Activated CD4-positive, alpha-beta T cell treated with anti-CD3 and anti-CD28 coated beads, Interleukin-10, Interleukin-2, amounts not matched to agents 100 ng/mL and 50 ng/mL, durations not matched to agents 16 hours and 8 hours (primary cell): ENCODE measurements at places on chromosomes 16 and 17.

DNA sequence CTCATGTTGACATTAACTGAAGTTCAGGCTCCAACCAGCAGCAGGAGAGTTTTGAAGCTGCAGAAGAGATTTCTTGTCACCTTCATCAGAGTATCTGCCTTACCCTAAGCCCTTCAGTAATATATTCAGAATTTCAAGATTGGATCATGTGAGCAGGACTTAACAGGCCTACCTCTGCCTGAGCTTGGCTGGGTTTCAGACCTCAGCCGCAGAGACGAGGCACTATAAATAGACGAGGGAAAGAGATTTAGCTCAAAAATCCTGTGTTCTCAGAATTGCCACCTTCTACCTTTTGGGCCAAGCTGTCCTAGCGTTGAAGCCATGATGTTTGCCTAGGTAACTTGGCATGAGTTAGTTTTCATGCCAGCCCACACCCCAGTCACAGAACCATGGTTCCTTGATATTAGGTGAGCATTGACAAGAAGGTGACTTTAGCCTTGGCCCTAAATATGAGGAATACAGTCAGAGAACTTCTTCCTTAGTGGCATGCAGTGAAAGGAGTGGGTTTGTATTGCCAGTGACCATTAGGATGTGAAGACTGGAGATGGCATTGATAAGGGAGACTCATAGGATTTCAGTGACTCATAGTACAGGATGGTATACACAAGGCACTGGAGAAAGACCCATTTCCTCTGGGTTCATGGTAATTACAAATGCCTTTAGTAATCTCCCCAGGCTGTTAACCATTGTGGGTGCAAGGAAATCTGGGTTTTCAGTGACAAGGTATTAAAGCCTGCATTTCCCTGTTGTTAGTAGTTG lies 224.3 kb downstream of the MSI2 start:
- DNase-seq: peak; percentile 7

- DNase-seq: no peak
Measured at GRCh38 chr17:78234261-78234865, 2.9 kb downstream of the TMEM235 start.

DNA sequence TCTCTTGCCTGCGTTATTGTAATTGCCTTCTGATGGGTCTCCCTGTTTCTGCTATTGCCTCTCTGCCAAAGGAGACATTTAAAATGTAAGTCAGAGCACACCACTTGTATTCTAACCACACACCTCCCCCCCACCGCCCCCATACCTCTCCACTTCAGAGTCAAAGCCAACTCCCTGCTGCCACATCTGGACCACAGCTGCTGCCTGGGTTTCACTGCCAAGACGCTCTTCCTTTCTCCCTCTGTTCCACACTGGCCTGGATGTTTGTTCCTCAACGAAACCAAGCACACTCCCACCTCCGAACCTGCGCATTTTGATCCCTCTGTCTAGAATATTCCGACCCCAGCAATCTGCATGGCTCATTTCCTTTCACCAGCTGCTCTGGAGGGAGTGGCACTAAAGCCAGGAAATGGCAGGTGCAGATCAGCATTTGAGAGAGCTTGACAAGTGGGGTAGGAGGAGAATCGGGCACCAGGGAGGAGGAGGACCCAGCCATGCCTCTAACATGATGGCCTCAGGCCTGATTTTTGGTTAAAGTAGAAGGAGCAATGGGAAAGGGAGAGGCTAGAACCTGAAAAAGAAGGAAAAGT lies 92.4 kb upstream of the HS3ST2 start:
- DNase-seq: no peak

DNA sequence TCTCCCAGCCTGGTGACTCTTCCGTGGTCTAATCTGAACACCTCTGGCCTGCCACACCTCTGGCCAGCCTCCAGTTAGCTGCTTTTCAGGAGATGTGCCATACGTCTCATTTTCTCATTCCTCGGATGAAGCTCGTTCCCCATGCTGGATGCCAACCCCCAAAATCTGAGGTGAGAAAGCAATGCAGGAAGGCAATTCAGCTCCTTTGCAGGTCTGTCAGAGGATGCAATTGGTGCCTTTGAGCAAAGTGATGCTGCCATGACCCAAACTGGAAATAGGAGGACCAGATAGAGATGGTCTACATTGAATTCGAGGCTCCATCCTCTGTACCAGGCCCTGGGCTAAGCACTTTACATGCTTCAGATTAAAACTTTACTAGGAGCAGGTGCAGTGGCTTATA lies 11.0 kb upstream of the CUEDC1 start:
- DNase-seq: no peak

GRCh38 chr16:8571061-8571596 lies 19.2 kb downstream of the TMEM114 start:
- no peak for DNase-seq

- no peak for DNase-seq
Measured at GRCh38 chr16:4378161-4378666, 6.6 kb downstream of the VASN start.

GRCh38 chr16:81532491-81533174 lies 88.0 kb downstream of the CMIP start:
- no peak for DNase-seq

- peak; percentile 52 for DNase-seq
Measured at GRCh38 chr17:76447931-76448652, 4.9 kb downstream of the UBE2O start.
